Dermis microvascular lymphatic vessel endothelial cell (primary cell): ENCODE measurements at places on chromosomes 11 and 22. TPM values are rescaled to one million over a fixed set of nuclear protein-coding genes. Genes with fewer than 3 reads are reported as not detected.

The APLNR gene
- 0.90 and 1.0 TPM in 2 replicates for total RNA-seq

DNA sequence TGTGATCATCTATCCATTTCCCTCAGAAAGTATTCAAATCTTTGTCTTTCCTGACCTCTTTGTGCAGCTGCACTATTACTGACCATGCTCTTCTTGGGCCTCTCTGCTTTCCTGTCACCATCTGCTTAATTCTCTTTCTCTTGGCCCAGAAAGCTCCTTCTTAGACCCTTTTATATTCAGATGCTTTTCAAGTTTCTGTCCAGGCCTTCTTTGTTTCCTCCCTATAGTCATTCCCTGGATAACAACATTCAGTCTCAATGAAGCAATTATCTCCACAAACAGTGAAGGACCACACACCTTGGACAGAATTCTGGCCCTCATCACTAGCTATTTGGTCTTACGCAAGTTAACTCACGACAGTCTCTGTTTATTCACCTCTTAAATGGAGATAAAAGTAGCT is 89.7 kb downstream of the LARGE2 start:
- no peak for DNase-seq

GRCh38 chr22:23670378-23671295 is 20.2 kb upstream of the RGL4 start:
- no peak for DNase-seq

The ZNF408 gene
- 2.8 and 5.1 TPM in 2 replicates for total RNA-seq

The HYLS1 gene
- total RNA-seq: 5.6 and 5.8 TPM in 2 replicates

DNA sequence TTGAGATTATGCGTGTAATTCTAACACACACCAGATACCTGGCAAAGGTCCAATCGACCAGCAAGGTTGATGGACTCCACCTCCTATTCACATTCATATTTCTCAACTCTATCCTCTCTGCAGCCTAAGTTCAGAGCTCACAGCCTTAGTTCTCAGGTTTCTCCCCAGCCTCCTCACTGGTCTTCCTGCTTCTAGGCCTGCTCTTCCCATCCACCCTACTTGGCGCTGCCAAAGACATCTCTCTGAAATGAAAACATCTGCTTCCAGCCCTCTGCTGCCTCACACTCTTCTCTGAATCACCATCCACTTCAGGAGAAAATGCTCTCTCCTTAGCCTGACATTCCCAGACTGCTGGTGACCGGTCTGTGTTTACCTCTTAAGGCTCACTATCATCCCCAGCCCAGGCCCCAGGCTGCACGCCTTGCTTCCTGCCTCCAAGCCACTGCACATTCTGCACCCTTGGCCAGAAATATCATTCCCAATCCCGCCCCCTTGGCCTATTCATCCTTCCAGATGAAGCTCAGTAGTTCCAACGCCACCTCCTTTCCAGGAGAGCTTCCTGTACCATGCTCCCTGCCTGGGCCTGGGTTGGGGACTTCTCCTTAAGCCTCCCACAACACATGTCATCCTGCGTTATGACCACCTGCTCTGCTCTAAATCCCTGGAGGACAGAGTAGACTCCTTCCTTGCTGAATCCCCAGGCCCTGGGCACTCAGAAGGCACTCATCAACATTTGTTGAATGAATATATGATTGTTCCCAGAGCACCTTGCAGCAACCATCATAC is 3.5 kb downstream of the ARRB1 start:
- no peak for DNase-seq

GRCh38 chr22:30033137-30033536 is 47.1 kb upstream of the HORMAD2 start:
- DNase-seq: no peak

DNA sequence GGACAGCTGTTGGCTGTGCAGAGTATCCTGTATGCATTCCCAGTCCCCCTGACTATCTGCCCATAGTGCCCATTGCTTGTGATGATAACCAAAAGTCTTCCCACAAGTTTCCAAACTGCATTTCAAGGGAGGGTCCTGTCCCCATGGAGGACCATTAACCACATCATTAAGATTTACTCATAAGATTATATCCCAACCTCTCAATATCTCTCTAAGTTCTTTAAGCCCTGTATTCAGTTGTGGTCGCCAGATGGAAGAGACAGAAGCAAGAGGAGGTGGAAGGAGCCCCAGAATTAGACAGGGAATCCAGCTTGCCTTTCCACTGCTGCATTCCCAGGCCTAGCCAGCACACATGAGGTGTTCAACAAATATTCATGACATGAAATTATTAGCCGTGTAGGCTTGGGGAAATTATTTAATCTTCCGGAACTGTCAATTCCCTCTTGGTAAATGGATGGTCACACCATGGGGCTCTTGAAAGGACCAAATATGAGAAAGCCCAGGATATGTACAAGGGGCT is 42.6 kb upstream of the TIMP3 start:
- no peak for DNase-seq

DNA sequence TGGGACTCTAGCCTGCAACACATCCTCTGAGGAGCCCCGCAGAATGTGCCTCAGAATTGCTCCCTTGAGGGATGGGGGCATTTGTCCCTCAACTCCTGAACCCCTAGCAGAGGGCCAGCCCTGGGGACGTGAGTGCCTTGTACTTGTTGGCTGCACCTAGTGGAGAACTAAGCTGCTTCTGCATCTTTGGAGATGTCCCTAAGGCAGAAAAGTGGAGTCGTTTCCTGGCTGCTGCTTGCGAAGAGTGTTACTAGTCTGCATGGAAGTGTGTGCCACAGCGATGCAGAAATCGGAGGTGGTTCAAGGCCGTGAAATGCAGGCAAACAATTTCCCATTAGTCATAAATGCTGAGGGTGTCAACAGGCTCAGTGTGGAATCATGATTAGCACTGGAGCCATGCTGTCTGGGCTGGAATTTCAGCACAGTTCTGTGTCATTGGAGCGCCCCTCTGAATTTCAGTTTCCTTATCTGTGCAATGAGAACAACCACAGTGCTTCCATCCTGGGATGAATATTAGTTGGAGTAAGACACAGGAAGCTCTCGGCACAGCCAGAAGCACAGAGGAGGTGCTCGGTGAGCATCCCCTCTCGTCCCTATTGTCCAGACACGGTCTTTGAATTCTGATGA is 56.5 kb downstream of the MIAT start:
- DNase-seq: no peak

DNA sequence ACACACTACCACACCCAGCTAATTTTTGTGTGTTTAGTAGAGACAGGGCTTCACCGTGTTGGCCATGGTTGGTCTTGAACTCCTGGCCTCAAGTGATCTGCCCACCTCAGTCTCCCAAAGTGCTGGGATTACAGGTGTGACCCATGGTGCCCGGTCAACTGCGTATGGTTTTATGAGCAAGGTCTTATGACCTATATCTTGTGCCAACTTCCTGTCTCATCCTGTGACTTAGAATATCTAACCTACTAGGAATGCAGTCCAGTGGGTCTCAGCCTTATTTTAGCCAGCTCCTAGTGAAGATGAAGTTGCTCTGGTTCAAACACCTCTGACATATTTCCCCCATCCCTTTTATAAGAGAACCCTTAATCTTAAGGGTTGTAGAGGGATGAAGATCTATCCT is 66.1 kb upstream of the OR5AN1 start:
- DNase-seq: no peak

- DNase-seq: peak; percentile 59
Measured at GRCh38 chr11:62774407-62774806, 3.2 kb downstream of the TAF6L start.

DNA sequence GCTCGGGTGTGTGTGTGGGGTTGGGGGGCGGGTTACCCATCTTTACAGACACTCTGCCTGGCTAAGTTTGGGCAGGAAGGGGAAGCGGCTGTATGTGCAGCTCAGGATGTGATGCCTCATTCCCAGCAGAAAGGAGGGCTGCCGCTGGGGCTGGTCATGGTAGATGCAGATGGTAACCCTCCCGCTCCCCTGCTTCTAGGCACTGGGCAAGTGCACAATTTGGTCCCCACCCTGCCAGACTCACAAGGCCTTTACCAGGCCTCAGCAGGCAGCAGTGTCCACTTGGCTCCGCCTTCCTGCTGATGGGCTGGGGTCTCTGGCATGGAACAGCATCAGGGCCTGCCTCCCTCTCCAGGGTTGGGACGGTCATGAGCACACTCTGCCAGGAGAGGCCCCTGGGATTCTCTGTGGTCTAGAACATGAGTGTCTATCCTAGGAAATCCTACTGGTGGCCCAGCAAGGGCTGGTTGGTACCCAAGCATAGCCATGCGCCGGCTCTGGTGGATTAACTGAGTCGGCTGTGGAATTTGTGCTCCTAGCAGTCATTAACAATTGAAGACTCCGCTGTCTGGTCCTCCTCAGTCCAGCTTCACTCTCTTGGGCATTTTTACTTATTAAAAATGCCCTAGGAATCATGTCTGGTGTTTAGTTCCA is 4.2 kb downstream of the LMO1 start:
- no peak for DNase-seq

DNA sequence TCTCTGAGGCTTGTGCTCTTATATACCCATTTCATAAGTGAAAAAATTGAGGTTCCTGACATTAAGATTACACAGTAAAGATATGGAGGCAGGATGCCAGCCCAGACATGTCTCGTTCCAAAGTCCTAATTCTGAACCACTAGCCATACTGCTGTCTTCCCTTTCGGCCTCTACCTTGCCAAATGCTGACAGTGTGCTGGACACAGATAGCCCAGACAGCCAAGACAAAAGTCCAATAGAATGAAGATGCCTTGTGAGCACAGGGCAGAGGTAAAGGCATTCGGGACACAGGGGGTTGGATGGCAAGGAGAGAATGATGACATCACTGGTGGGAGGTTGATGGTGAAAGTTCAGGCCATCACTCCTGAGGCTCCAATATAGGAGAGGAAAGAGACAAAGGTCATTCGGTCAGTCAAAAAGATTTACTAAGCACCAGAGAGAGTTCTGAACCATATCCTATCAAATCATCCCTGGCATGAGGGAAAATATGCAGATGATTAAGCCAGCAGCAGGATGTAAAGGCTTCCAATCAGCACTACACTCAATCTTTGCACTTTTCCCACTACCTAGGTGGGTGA is 174.0 kb upstream of the MTMR2 start:
- no peak for DNase-seq

DNA sequence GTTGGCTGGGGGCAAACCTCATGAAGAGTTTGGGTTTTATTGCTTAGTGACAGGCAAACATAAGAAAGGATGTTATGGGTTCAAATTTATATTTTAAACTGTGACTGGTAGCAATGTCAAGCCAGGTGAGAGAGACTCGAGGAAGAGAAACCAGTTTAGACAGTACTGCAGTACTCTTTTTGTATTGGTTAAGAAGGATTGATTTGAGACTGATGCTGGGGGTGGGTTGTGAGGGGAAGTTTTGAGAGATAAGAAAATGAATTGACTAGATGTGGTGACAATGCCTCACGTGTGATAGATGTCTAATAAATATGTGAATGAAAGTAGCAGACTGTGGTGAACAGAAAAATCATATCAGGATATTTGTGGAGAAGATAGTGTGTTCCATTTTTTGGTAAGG is 142.4 kb downstream of the DDX10 start:
- no peak for DNase-seq

The XNDC1N gene
- 6.0 and 6.2 TPM in 2 replicates for total RNA-seq

DNA sequence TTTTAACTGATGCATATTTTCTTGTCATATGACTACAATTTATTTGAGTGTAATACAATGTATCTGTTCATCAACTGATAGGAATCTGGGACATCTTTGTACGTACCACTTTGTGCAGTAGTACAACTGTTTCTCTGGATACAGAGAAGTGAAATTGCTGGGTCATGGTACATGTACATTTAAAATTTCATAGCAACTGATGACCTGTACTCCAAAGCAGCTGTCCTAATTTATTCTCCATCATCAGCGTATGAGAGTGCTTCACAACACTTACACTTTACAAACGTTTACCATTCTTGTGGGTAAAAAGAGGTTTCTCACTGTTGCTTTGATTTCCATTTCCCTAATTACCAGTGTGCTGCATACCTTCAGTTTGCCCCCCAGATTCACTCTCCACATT is 552.8 kb upstream of the CADM1 start:
- no peak for DNase-seq

DNA sequence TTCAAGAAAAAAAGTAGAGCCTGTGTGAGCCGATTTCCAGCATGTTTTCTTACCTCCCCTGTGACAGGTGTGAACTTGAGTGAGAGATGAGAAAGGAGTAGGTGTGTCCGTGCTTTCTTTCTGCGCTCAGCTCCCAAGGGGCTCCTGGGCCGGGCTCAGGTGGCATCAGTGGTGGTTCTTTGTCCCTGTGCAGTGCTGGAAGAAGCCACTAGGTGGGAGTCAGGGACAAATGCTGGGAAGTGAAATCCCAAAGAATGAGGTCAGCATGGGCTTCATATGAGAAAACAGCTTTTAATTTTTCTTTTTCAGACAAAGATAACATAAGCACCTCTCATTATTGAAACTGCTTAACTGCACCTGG is 57.8 kb downstream of the PPFIBP2 start:
- peak; percentile 70 for DNase-seq
